ENCODE measurements at places on chromosomes 13 and 19. TPM values are rescaled to one million over a fixed set of nuclear protein-coding genes. Genes with fewer than 3 reads are reported as not detected.

The S1PR5 gene
- total RNA-seq: not detected

The VSTM2B gene
- total RNA-seq: not detected

The RAVER1 gene
- 68.2 TPM for total RNA-seq

The PSMD8 gene
- total RNA-seq: 232 TPM

The CFD gene
- 0.24 TPM for total RNA-seq

The PEX11G gene
- total RNA-seq: 4.1 TPM

The GGACT gene
- total RNA-seq: 6.4 TPM

The IGFL2 gene
- total RNA-seq: not detected

The TEX101 gene
- total RNA-seq: not detected

The YIF1B gene
- 94.3 TPM for total RNA-seq

The RNF17 gene
- 0.58 TPM for total RNA-seq

The COX6B2 gene
- not detected for total RNA-seq

The ZNF541 gene
- total RNA-seq: not detected

The ZNF100 gene
- 4.3 TPM for total RNA-seq

The MEIOSIN gene
- total RNA-seq: not detected

The CPAMD8 gene
- 4.4 TPM for total RNA-seq

The SULT2A1 gene
- total RNA-seq: not detected

The TUBB4A gene
- 3.7 TPM for total RNA-seq

The TNFSF13B gene
- total RNA-seq: 0.15 TPM

The SLC15A1 gene
- total RNA-seq: not detected

The DPF1 gene
- total RNA-seq: 1.0 TPM

The ZNF69 gene
- total RNA-seq: 15.2 TPM

The PTPRS gene
- total RNA-seq: 39.6 TPM

The SLC5A5 gene
- not detected for total RNA-seq

The GJB6 gene
- not detected for total RNA-seq

The TGFBR3L gene
- total RNA-seq: 0.76 TPM

The CPB2 gene
- total RNA-seq: not detected

The ZNF554 gene
- 5.4 TPM for total RNA-seq

The ZNF439 gene
- total RNA-seq: 2.8 TPM

The MATK gene
- 3.3 TPM for total RNA-seq

The SIGLEC14 gene
- 0.44 TPM for total RNA-seq

The CYP2A7 gene
- not detected for total RNA-seq

The ICAM1 gene
- total RNA-seq: 564 TPM

The SOX1 gene
- total RNA-seq: not detected
